Nephron progenitor cell (in vitro differentiated cells): ENCODE measurements at places on chromosomes 5 and 9.
A peak's percentile ranks its signal among the peaks of the same experiment; 100 is the strongest.

- DNase-seq: peak; percentile 69
Measured at GRCh38 chr5:149371296-149371962, 7.7 kb downstream of the IL17B start.

GRCh38 chr9:92406477-92406876, 2.1 kb upstream of the OGN start:
- no peak for DNase-seq

- DNase-seq: no peak
Measured at GRCh38 chr9:14957109-14957508, 46.9 kb upstream of the FREM1 start.

GRCh38 chr5:171312129-171312974, 3.3 kb downstream of the TLX3 start:
- DNase-seq: peak; percentile 52

DNA sequence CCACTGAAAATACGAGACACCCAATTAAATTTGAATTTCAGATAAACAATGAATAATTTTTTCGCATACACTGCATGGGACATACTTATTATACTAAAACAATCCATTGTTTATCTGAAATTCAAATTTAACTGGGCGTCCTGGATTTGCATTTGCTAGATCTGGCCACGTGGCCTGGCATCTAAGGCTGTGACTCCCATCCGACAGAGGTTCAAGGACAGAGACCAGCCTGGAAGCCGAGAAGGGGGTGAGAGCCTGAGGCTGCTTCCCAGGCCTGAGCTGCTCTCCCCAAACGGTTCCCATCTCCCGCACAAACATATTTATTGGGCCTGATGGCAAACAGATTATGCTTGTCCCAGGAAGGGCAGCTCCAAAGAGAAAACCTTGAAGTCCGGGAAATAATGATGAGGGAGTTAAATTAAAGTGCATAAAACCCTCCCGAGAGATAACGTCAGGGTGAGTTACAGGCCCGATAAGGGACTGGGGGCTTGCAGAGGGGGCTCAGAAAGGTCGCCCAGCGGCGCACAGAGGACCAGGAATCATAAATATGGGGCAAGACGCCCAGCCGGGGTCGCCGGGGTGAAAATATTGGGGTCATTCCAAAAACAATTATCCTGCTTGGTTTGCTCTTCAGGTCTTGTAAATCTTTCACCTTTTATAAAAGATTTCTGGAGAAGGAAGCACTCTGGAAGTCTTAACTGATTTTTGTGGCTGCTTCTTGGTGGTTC, 163.7 kb downstream of the GAPVD1 start:
- DNase-seq: no peak

DNA sequence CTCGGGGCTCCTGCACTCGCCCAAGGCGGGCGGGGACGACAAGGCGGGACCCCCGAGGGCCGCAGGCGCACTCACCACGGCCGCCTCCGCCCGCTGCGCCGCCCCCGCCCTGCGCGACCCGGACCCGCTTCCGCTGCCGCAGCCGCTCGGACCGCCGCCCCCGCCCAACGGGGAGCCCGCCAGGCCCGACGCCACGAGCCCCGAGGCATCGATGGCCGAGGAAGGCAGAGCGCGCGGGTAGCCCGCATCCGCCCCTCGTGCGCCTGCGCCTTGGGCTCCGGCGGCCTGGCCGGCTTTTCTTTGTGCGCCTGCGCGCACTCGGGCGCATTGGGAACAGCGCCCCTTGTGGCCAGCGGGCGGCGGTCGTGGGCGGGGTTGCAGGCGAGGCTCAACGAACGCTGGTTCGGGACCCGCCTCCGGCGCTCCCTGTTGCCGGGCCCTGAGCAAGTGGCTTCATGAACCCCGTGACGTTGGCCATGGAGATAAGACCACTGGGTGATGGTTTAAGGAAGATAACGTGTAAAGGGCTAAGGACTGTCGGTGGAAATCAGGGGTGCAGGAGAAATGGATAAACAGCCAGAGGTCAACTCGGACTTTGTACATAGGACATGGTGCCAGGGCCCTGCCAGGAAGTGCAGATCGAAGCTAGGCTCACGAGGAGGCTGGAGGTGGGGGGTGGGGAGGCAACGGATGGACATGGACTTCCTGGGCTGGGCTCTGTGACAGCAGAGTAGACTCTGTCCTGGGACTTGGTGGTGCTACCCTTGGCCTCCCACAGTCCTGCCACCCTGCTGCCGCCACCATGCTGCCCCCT, at the start of the genes C8G and FBXW5:
C8G (plus strand) TSS at position 725 of the 814 bp plus-strand sequence; CDS start at position 803, 78 bp downstream.
FBXW5 (minus strand) TSS at position 220 of the 814 bp plus-strand sequence. CDS start 655 bp downstream, outside the sequence.
- peak; percentile 95 for DNase-seq

- DNase-seq: no peak
Measured at GRCh38 chr5:23727271-23727670, 219.9 kb downstream of the PRDM9 start.

DNA sequence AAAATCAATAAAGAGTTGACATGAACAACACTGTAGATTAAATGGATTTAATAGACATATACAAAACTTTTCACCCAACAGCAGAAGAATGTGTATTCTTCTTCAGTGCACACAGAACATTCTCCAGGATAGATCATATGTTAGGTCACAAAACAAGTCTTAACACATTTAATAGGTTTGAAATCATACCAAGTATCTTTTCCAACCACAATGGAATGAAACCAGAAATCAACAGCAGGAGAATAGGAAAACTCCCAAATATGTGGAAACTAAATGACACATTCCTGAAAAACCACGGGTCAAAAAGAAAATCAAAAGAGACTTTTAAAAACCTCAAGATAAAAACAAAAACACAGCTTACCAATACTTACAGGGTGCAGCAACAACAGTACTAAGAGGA, 790.1 kb upstream of the ZNF608 start:
- no peak for DNase-seq

- no peak for DNase-seq
Measured at GRCh38 chr9:115144706-115145105, 26.7 kb upstream of the TNC start.

- peak; percentile 29 for DNase-seq
Measured at GRCh38 chr5:7396713-7397454, 946 bp downstream of the ADCY2 start.

- no peak for DNase-seq
Measured at GRCh38 chr5:91416491-91416890, 33.4 kb upstream of the ARRDC3 start.

GRCh38 chr9:132018957-132019405, 60.7 kb downstream of the MED27 start:
- DNase-seq: no peak

DNA sequence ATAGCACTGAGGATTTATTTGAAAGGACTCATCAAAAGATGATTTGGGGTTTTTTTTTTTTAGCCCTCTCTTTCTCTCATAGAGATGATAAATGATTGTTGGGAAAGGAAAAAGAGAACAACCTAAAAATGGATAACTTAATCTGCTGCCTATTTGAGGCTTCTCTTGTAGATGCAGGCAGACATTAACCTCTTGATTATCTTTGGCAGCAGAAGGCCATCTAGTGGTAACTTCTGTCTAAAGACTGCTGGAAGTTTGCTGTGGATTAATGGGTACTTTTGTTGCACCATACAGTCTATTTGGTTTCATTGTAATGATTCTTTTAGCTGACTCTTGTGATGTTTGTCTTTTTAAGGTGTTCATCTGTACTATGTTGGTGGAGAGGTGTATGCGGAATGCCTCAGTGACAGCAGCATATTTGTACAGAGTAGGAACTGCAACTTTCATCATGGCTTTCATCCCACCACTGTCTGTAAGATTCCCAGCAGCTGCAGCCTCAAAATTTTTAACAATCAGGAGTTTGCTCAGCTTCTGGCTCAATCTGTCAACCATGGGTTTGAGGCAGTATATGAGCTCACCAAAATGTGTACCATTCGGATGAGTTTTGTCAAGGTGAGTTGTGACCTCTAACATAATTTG, 18.8 kb downstream of the SMIM32 start:
- no peak for DNase-seq

GRCh38 chr9:109972026-109972882, 192.3 kb downstream of the PALM2AKAP2 start:
- DNase-seq: no peak

- no peak for DNase-seq
Measured at GRCh38 chr5:98845878-98846277, 72.4 kb downstream of the RGMB start.

DNA sequence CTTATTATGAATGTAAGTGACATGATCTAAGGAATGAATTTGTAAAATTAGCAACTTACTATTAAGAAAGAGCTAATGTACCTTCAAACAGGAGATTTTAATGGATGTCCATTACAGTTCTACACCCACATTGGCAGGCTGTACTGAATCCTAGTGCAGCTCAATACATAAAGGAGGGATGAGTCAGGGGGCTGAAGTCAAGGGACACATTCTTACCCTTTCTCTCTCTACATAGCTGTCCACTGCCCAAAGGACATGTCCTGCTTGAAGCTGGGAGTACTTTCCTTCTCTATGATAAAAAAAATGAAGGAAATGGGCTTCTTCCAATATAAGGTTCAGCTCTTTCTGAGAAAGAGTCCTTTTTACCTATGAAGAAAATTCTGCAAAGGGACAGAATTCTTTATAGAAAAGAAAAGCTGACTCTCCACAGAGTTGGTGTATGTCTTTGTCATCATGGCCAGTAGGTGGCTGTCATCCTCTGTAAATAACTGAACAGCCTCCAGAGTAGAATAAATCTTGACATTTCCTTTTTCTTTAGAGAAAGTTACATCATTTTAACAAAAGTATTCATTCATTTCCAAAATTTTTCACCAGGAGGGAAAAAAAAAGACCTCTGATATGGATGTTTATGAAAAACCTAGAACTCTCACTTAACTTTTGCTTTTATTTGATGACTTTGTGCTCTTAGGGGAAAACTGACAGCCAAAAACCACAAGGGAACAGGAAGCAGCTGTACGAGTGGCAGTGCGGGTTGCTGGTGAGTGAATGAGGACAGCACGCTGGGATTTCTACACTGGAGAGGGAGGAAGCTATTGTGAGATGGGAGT, 13.1 kb upstream of the IFNA14 start:
- DNase-seq: peak; percentile 17

DNA sequence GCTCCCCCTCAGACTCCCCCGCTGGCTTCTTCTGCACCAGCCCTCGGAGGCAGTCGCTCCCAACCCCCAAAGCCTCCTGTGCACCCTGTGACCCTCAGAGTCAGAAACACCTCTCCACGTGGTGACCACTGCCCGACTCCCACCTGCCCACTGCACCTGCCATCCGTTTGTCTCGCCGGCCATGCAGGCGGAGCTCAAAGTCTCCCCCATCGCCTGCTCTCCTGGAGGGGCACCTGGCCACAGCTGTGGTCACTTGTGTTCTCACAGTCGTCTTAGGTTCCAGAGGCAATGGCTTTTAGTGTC, 38.2 kb downstream of the MRPL36 start:
- DNase-seq: no peak

- DNase-seq: peak; percentile 51
Measured at GRCh38 chr5:82349652-82350051, 71.5 kb upstream of the RPS23 start.

DNA sequence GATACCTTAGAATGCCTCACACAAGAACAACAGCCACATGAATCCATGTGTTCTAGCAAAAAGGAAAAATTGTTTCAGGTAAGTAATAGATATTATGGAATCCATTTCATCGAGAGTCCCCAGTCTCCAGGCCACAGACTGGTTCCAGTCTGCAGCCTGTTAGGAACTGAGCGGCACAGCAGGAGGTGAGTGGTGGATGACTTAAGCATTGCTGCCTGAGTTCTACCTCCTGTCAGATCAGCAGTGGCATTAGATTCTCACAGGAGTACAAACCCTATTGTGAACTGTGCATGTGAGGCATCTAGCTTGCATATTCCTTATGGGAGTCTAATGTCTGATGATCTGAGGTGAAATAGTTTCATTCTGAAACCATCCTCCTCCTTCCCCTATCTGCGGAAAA, 207.0 kb downstream of the CSNK1G3 start:
- no peak for DNase-seq

DNA sequence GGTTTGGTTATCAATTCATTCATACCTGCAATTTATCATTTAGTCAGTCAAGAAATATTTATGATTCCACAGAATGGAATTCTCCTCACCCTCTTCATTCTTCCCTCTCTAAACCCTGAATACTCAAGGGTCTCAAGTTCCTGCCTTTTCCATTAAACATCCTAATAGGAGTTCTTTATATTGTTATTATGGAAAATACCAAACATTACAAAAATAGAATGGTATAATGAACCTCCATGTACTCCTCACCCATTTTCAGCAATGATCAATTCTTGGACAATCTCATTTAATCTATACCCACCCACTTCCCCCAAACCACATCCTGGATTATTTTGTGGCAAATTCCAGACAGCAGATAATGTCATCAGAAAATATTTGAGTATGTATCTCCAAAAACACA, 74.5 kb downstream of the ADAMTS12 start:
- DNase-seq: no peak
